ENCODE measurements at places on chromosomes 1 and 21.

DNA sequence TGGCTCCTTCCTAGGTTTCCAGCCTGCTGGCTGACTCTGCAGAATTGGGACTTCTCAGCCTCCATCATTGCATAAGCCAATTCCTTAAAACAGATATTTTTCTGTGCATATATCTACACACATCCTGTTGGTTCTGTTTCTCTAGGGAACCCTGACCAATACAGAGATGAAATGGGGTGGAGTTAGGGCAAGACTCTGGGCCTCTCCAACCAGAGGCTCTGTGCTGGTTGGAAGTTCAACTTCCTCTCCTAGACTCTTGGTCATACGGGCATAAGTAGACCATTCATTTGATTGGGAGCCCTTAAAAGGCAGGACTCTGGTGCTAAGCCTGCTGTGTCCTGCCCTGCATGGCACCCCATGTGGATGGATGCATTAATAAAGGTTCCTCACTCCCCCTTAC lies 55.0 kb downstream of the CNIH3 start:
- DNase-seq: no peak

- DNase-seq: no peak
These were observed 36.7 kb downstream of the ADARB1 start for GRCh38 chr21:45110873-45111624.

GRCh38 chr1:67721650-67722291 lies 36.8 kb downstream of the GADD45A start:
- no peak for DNase-seq

GRCh38 chr1:200866116-200866515 lies 6.7 kb upstream of the GPR25 start:
- no peak for DNase-seq

- DNase-seq: no peak
These were observed 351.7 kb downstream of the PBX1 start for GRCh38 chr1:164910671-164911070.

DNA sequence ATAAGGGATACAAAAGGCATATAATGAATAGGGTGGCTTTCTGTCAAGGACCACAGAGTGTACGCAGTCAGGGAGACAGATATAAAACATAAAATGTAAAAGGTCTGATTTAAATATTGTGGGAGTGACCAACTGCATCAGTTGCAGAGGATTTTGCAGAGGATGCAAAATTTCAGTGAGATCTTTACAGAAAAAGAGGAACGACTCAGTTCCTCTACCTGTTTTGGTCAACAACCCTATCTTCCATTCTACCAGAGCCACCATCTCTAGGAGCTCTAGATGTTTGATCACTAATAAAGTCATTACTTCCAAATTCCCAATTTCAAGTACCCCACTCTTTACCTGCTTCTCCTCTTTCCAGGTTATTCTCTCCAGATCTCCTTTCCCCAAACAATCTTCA lies 16.5 kb downstream of the SOD1 start:
- no peak for DNase-seq

DNA sequence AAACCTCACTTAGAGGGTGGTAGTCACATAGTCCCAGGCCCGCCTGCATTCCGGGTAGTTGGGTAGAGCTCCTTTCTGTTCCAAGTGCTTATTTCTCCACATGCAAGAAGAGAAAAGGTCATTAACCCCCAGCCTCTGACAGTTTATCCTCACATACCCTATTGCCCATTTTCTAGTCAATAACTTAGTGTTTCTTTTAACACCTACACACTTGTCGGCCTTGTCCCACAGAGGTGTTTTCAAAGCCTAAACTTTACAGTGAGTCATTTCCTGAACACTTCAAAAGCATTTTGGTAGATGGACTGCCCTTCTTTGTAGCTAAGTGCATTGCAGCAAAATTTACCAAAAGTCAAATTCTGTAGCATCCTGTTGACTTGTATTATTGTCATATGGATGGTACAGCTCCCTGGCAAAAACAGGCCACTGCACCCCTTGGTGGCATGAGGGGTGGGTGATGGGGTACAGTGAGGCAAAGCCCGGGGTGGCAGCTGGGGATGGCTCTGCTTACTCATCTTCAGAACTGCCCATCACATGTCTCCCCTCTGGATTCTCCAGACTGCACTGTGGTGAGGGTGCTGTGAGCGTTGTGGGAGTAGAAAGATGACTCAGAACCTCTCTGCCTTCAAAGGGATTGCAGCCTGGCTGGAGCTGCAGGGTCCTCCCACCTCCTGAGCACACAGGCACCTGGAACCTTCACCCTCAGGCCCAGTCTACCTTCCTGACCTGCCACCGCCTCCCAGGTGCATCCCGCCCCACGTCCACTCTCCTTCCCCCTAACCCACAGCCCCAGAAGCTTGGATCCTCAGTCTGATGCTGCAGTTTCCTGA lies 45.8 kb upstream of the DMRTB1 start:
- DNase-seq: peak; percentile 92

- DNase-seq: peak; percentile 38
These were observed 79.0 kb downstream of the PTPN14 start for GRCh38 chr1:214472364-214472763.

GRCh38 chr1:37410815-37411214 lies 63.6 kb upstream of the ZC3H12A start:
- peak; percentile 83 for DNase-seq

GRCh38 chr21:38376235-38376634 lies 119.4 kb downstream of the KCNJ15 start:
- DNase-seq: no peak

GRCh38 chr21:29074007-29074376 lies 544 bp upstream of the CCT8 start:
- no peak for DNase-seq

- DNase-seq: no peak
These were observed 844.9 kb downstream of the KCNT2 start for GRCh38 chr1:195763146-195763906.

DNA sequence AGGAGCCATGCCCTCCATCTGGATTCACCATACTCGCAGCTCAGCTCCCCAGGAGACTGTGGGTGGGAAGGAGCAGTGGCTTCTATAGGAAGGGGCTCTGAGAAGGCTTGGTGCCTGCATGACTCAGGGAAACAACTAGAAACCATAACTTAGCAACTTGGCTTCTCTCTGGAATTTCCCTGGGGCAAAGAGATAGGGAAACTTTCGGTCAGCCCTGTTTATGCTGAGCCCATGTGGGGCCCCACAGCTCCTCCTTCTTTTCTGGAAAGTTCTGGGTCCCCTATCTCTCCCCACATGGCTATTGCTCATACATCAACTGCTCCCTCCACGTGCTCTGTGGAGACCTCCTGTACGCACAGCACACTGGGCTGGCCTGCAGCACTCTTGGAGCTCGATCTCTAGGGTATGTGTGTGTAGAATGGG lies 39.3 kb downstream of the PLEKHA6 start:
- peak; percentile 87 for DNase-seq

DNA sequence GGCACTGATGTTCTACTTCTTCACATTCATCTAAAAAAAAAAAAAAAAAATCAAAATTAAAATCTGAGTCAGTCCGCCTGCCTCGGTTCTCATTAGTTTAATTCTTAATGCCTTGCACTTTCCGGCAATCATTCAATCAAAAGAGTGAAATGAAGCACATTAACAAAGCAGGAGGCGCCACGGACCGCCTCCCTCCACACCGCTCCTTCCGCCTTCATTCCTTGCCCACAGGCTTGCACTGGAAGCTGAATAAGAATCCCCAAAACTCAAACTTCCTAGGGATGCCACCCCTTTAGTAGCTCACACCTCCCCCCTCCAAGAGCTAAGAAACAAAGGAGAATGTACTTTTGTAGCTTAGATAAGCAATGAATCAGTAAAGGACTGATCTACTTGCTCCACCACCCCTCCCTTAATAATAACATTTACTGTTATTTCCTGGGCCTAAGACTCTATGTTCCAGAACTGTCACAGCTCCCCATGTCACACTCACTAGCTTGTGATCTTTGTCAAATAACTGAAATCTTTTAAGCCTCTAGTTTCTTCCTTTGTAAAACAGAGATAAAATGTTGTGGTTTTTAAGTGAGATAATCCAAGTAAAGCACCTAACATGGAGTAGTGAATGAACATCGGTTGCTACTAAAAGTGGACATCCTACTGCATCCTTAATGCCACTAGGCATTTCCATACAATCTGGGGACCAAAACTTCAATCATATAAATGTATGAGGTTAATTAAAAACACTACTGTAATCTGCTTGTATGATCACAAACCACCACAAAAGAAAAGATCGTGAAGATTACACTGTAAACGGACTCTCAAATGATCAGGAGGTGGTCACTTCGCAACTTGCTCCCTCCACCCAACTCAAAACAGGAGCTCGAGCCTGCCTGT lies 27.4 kb downstream of the LGALS8 start:
- no peak for DNase-seq

GRCh38 chr1:39617488-39618049 lies 21.9 kb downstream of the HEYL start:
- no peak for DNase-seq

GRCh38 chr1:116008656-116009390 lies 32.5 kb downstream of the SLC22A15 start:
- DNase-seq: no peak

DNA sequence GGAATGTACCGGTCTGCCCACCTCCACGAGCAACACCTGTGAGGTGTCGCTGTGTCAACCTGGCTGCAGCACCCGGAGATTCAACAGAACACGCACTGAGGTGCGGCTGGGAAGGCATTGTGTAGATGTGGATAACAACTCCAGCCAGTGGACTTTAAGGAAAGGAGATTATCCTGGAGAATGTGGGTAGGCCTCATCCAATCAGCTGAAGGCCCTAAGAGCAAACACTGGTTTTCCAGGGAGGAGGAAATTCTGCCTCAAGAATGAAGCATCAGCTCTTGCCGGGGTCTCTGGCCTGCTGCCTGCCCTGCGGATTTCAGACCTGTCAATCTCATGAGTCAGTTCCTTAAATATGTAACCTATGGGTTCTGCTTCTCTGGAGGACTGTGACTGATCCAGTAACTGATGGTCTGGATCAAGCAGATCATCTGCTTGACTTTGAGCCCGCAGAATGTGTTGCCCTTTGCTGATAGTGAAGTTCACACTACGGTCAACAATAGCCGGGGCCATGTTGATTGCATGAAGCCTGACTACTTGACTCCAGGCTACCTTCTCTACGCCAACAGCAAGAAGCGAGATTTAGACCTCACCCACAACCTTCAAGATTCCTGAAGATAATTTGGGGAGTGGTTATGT lies 15.9 kb upstream of the PRDM15 start:
- peak; percentile 87 for DNase-seq

DNA sequence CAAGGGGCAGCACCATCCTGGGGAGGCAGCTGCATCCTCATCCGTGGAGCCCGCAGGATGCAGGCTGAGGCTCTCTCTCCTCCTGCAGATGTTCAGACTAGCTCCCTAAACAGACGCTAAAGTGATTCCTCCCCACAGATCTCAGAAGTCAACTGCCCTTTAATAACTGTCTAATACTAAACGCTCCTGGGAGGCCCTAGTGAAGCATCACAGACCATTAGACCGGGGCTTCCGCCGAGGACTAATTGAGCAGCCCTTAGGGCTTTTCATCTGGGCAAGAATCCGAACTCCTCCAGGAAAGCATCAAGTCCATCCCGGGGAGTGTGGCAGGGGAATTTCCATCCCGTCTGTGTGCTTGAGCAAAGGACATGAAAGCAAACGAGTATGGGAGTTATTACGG lies 40.4 kb downstream of the PRDM16 start:
- no peak for DNase-seq

GRCh38 chr1:85048296-85049064 lies at the start of gene MCOLN3:
Gene MCOLN3, minus strand, starts transcription at chr1:85048500. Its CDS starts 3,140 bp downstream, at chr1:85045360.
- peak; percentile 85 for DNase-seq

DNA sequence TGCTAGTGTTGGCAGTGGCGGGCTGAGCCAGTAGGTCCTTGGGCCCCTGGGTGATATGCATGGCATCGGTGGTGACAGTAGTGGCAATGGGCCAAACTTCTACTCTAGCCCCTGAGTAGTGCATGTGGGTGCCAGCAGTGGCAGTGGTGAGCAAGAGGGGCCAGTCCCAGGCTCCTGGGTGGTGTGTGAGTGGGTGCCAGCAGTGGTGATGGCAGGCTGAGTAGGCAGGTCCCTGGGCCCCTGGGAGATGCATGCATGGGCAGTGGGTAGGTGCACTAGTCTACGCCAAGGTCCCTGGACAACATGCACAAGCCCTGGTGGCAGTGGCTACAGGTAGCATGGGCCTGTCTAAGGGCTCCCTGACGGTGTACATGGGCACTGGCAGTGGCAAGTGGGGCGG lies 24.6 kb upstream of the TTC22 start:
- peak; percentile 27 for DNase-seq

GRCh38 chr1:160204526-160205241 lies 500 bp upstream of the PEA15 start:
- no peak for DNase-seq

DNA sequence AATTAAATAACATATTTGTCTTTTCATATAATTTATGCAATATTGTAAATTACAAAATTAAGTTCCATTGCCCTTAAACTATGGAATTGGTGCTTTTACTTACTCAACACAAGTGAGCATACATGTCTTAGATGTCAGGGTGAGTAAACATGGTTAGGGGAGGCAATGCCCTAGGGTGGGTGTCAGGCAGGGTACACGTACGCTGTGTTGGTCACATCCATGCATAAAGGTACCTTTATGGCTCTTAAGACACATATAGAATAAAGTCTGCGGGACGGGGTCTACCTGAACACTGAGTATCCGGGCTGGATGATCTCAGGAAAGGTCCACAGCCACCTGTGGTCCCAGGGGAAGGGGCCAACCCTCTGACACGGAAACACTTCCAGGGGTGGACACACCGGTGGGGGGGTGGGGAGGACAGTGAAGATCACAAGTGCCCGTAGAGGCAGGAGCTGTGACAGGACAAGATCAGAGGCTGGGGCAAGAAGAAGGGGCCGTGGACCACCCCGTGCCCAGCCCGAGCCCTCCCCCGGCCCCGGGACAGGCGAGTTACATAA lies 720 bp downstream of the LIN9 start:
- DNase-seq: peak; percentile 65

DNA sequence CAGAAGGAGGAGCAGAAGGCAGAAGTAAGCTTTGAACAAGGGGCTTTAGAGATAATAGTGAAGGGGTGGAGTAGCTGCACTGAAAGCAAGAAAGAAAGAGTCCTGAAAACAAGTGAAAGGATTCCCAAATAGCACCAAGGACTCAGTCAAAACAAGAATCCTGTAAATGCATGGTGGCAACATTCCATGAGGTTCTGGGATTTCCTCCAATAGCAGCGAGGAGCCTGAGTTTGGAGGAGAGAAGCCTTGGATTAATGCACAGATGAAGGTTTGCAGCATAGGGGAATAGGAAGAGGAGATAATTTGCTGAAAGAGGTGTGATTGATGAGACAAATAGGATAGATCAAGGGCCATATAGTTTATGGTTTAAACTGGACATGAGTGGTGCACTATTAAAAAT lies 10.9 kb downstream of the KRTAP22-2 start:
- no peak for DNase-seq

- DNase-seq: no peak
These were observed 133.3 kb downstream of the PGBD5 start for GRCh38 chr1:230292689-230293389.

DNA sequence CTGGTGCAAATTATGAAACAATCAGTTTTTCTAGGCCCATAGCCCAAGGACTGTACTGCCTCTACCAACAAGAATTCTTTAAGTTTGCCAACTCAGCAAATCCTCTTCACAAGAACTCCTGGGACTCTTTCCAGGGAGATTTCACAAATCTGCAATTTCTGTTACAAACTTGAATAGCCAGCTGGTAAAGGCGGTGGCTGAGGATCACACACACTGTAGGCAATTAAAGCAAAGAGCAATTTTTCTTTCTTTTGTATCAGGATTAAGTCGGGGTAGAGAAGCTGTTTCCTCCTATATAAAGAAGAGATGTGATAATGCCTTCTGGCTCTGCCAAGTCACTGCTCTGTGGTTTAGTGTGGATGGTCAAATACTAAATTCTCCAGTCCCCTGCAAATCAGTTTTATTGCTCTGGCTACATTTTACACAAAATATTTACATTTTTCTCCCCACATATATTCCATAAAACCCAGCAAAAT lies 1.7 kb downstream of the ALDH9A1 start:
- DNase-seq: no peak

- peak; percentile 38 for DNase-seq
These were observed 528.9 kb downstream of the KIF26B start for GRCh38 chr1:245683676-245684075.

Data from islet precursor cell (in vitro differentiated cells).